ENCODE measurements at places on chromosomes 1 and 21.

DNA sequence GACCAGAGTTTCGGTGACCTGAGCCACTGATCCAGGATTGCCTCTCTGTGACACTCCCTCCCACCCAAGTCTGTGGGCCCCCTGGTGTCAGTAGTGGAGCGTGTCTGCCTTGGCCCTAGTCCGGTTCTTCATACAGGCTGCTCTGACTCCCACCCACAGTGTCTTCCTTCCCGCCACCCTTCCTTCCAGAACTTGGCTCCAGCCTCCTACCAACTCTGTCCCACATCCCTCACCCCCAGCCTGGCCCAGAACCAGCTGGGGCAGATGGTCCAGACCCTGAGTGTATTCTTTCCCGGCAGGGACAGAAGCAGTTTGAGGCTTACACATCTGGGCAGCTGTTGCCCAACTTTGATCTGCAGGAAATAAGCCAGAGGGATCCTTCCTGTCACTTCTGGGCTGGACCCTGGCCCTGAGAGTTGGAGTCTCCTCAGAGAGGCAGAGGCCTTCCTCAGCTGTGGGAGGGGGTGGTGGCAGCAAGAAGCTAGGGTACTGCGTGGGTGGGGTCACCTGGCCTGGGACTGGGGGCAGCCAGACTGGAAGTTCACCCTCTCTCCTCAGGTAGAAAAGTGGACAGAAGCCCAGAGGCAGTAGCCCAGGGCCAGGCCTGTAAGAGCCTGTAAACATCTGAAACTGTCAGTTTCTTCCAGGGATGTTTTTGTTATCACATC lies 43.1 kb upstream of the EPS8L3 start:
- no peak for DNase-seq

DNA sequence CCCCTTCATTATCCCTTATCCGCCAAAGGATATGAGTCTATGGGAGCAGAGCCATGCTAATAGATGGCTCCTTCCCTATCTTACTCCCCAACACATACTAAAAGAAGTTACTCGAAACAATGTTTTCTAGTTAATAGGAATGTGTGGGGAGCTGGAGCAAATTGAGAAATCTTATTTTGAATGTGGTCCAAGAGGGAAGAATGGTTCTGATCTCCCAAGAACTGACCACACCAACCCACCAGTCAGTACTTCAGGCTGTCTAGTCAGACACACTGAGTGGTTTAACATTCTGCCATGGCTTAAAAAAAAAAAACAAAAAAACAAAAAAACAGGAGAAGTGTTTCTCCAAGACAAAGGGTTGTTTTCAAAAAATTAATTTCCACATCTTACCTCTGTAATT lies 31.5 kb upstream of the DNASE2B start:
- no peak for DNase-seq

- no peak for DNase-seq
These were observed 100.1 kb upstream of the GCLM start for GRCh38 chr1:94009304-94009703.

DNA sequence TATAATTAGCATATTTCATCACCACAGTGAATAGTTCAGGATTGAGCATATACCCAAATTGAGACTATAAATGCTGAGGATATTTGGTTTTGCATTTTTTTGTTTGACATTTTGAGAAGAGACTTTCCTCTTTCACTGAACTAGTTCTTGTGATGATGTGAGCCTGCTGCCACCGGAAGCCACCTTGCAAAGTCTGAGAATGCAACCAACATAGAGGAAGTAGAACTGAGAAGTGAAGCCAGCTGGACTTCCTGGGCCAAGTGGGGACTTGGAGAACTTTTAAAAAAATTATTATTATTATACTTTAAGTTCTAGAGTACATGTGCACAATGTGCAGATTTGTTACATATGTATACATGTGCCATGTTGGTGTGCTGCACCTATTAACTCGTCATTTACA lies 102.3 kb downstream of the RPE65 start:
- no peak for DNase-seq

DNA sequence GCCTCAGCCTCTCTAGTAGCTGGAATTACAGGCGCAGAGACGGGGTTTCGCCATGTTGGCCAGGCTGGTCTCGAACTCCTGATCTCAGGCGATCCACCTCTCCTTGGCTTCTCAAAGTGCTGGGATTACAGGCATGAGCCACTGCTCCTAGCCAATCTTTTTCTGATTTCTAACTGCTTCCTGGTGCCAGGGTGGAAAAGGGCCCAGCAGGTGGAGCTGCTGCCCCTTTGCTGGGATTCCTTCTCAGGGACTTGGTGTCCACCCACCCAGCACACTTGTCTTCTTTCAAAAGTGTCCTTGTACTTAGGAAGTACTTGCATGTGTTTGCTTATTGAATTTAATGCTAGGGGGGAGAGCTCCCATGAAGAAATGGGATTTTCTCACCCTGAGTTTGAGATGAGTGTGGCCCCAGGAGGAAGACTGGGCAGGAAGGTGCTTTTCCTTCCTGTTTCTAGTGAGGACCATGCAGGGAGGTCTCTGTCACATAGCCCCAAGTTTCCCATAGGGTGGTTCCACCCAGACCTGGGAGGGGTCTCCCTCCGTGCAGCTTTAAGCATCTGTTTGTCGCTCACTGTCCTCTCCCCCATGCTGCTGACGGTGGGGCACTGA lies 14.2 kb downstream of the UTP11 start:
- DNase-seq, result no peak

GRCh38 chr1:164731161-164731876 lies 172.3 kb downstream of the PBX1 start:
- no peak for DNase-seq

- no peak for DNase-seq
These were observed 971.4 kb downstream of the TTLL7 start for GRCh38 chr1:83027511-83027910.

GRCh38 chr1:118290571-118290970 lies 105.5 kb upstream of the SPAG17 start:
- no peak for DNase-seq

DNA sequence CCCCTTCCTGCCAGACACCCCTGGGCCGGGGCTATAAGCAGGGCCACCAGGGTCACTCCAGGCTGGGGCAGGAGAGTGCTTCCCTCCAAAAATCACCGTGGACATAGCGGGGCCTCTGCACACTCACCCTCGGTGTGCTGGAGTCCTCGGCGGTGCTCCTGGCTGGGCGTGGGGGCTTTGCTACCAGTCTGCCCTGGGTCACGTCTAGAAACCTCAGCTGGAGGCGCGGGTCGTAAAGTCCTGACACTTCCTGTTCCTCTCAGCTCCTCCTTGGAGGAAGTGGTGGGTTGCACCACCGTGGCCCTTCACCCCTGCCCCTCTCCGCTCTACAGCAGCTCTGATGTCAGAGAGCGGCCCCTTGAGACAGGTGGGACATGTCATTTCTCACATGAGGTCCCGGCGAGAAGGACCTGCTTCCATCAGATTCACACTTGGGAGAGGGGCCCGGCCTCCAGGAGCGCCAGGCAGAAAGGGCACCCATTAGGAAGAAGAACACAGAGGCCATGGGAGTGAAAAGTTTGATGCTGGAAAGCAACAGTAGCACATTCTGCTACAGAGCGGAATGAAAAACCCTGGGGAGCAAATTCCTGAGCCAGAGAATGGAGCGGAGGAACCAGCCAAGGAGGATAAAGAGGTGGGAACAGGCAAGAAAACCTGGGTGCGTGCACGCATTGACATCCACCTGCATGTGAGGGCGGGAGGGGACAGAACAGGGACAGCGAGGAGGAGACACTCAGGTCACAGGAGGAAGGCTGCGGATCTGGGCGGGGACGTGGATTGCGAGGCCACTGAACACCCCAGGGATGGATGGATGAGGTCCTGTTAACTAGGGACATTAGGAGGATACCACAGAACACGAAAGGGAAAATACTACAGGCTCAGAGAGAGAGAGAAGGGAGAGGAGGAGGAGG lies at the start of gene ITGB2:
Gene ITGB2, minus strand, starts transcription at position 206 of the 911 bp plus-strand sequence. CDS start 10,117 bp downstream, outside the sequence.
- no peak for DNase-seq
